ENCODE measurements at places on chromosomes 13 and 19.

GRCh38 chr13:105063676-105064075 is 1471.8 kb downstream of the EFNB2 start:
- DNase-seq, result no peak

- no peak for DNase-seq
Observed at GRCh38 chr19:3154957-3155736, 19.3 kb downstream of the GNA15 start.

DNA sequence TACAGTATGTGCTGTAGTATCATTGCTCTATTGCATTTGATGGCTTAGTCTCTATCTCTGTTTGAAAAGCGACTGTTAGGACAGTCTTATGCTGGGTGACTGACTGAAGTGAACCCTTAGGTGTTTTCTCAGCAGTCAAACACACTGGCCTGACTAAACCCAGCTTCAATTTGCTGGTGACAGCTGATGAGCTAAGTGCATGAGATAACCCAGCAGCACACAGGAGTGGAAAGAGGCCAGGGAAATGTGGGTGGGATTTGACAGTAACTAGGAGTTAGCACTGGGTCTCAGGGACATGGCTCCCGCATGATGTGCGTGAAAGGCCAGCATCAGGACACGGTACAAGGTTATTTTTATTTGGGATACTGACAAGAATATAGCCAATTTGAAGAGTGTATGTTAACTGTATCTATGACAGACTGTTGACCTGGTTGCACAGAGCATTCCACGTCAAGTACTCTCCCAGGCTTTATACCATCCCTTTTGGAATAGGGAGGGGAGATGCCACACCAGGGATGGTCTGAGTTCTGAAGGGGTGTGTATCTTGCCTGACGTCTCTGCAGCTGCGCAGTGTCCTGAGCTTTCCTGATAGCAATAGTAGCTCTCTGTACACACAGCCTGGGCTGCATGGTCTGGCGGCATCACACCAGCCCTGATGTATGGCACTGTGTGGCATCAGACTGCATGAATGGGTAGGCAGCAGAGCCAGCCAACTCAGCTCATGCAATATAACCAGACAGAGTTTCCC is 144.8 kb downstream of the FLT1 start:
- no peak for DNase-seq

- DNase-seq, result no peak
Observed at GRCh38 chr13:110921209-110921608, 6.3 kb upstream of the ANKRD10 start.

- DNase-seq, result no peak
Observed at GRCh38 chr13:64527561-64527960, 2702.6 kb downstream of the PCDH9 start.

DNA sequence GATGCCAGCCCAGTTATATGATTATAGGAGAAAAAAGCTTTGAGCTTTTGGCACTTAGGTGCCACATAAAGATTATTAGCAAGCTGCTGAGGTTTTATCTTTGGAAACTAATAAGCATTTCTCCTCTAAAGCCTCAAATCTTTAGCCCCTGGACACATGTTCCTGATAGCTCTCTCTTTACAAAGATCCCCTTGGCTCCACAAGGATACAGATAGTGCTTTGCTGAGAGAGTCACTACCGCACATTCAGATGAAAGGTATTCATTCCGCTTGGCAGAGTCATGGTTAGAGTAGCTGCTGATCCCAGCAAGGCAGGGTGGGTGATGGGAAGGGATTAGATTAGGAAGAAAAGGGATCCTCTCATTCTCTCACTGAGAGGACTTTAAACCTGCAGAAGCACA is 28.2 kb upstream of the PSG7 start:
- no peak for DNase-seq

DNA sequence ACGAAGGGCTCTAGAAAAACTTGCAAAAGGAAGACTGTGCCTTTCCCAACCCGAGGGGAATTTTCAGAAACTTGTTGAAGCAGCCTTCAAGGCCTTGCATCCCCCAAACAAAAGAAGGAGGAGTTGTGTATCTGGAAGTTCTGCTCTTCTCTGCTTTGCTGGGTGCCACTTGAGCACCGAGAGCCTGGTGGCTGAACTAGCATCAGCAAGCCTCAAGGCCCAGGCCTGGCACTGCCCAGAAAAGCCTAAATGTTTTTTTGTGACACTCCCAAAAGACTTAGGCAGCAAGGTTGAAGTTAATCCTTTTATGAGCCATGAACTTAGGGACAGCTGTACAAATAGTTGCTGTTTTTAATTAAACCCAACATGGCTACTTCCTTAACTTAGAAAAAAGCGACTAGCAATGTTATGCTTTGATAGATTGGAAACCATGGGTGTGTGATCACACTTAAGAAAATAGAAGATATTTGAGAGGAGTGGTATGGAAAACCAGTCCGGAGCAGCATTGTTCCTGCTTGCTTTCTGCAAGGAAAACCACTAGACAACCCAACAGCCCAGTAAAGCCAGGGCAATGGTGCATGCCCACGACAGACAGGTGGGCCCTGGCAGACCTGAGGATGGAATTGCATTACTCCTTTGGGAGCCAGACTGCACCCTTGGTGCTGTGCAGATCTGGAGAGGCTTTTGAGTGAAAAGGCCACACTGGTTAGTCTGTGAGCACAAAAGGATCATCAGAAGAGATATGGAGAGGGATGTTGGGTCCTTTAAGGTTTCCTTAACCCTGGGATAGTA is 788 bp upstream of the DLEU7 start:
- no peak for DNase-seq

DNA sequence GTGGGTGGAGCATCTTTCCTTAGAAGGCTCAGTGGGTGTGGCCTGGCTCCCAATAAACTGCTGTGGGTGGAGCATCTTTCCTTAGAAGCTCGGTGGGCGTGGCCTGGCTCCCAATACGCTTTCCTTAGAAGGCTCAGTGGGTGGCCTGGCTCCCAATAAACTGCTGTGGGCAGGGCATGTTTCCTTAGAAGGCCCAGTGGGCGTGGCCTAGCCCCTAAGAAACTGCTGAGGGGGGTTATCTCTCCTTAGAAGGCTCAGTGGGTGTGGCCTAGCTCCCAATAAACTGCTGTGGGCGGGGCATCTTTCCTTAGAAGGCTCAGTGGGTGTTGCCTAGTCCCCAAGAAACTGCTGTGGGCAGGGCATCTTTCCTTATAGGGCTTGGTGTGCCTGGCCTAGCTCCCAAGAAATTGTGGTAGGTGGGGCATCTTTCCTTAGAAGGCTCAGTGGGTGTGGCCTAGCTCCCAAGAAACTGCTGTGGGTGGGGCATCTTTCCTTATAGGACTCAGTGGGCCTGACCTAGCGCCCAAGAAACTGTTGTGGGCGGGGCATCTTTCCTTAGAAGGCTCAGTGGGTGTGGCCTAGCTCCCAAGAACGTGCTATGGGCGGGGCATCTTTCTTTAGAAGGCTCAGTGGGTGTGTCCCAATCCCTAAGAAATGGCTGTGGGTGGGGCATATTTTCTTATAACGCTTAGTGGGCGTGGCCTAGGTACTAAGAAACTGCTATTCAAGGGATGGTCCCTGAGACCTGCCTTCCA is 10.3 kb downstream of the HSH2D start:
- no peak for DNase-seq

DNA sequence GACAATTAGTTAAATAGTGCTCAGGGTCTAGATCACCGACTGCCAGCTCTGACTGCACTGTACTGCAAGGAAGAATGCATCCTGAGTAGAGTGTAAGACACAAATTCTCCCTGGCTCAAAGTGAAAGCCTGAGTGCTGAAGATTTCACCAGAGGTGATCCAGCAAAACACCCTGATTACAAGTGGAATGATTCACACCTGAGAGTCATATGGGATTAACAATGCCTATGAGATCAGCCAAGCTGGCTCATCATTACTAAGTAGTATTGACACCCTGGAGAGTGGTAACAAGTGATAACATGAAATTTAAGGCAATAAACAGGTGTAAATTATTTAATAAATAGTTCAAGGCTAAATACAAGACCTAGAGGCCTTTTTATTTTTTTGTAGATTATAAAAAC is 403.8 kb upstream of the PRR20A start:
- no peak for DNase-seq

- no peak for DNase-seq
Observed at GRCh38 chr13:111020546-111020945, 94.6 kb upstream of the ARHGEF7 start.

- no peak for DNase-seq
Observed at GRCh38 chr13:31179754-31180153, 18.1 kb upstream of the HSPH1 start.

DNA sequence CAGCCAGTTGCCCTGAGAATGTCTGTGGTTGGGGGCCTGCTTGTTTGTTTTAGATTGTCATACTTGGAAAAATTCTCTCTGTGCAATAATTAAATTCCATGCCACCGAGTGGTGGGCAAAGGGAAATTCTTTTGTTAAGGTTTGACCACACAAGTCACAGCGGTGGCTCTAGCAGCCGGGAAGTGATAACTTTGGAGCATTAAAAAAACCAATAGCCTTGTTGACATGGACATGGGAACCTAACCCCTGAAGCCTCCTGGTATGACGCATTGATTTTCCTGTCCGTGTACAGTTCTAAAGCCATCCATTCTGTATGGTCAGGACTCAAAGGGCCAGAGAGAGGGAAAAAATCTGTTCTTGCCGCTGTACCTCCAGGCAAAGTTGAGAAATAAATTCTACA is 384.9 kb upstream of the ZNF507 start:
- DNase-seq, result no peak

DNA sequence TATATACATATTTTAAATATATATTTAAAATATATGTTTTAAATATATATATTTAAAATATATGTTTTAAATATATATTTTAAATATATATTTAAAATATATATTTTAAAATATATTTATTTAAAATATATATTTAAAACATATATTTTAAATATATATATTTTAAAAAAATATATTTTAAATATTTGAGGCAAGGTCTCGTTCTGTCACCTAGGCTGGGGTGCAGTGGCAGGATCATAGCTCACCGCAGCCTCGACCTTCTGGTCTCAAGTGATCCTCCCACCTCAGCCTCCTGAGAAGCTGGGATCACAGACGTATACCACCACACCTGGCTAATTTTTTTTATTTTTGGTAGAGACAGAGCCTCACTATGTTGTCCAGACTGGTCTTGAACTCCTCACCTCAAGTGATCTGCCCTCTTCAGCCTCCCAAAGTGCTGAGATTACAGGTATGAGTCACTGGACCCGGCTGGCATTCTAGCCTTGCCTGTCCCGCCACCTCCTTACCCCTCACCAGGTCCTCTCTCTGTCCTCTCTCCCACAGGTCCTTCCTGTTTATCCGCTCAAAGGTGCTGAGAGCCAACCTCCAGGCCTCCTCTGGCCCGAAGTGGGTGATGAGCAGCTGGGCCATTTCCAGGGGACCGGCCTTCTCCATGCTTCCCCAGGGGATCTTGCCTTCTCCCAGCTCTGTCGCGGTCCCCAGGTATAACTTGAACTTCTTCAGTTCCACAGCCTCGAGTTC is 564 bp downstream of the NLRP12 start:
- no peak for DNase-seq

GRCh38 chr13:58869566-58869965 is 1238.0 kb downstream of the PCDH17 start:
- no peak for DNase-seq

DNA sequence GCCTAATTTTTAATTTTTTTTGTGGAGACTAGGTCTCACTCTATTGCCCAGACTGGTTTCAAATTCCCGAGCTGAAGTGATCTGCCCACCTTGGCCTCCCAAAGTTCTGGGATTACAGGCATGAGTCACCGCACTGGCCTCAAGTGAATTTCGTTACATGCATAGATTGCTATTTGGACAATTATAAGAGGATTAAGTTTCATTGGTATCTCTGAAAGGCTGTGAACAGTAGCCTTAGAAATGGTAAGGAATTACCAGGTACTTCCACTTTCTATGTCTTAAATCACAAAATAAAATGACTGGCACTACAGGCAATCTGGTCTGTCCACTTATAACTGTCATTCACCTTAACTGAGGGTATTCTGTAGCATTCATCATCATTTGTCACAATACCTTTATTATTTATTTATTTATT is 2.9 kb upstream of the CCDC9 start:
- no peak for DNase-seq

DNA sequence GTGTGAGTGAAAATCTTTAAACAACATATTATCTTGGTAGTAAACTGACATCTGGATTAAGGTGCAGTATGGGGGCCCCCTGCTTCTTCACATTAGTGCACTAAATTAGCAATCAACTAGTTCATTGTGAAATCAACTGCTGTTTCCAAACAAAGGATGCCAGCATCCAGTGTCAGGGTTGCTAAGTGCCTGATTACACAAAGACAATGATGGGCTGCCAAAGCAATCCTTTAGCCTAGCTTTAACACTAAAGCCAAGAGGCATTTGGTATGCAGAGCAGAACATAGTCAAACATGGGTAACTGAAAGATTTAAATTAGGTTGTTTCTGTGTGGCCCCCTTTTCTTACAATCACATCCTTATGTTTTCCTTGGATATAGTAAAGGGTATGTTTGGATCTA is 543.1 kb upstream of the SLITRK5 start:
- DNase-seq, result peak; percentile 17

GRCh38 chr13:46844431-46844830 is 47.5 kb upstream of the ESD start:
- no peak for DNase-seq

DNA sequence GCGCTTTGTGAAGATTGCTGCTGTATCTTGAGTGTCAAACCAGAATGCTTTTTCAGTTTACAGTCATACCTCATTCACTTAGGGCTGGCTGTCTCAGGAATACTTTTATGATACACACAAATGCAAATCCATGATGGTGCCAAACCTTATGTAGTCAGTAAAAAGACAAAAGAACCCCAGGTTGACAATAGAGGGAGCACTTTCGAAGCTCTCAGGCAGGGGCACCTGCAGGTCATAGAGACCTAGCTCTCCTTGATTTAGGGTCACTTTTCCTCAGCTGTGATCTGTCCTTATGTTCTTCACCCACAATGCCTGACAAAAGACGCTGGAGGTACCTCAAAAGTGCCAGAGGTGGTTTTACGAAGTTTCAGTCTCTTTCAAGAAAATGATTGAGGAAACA is 172.2 kb downstream of the DNAJC15 start:
- no peak for DNase-seq

DNA sequence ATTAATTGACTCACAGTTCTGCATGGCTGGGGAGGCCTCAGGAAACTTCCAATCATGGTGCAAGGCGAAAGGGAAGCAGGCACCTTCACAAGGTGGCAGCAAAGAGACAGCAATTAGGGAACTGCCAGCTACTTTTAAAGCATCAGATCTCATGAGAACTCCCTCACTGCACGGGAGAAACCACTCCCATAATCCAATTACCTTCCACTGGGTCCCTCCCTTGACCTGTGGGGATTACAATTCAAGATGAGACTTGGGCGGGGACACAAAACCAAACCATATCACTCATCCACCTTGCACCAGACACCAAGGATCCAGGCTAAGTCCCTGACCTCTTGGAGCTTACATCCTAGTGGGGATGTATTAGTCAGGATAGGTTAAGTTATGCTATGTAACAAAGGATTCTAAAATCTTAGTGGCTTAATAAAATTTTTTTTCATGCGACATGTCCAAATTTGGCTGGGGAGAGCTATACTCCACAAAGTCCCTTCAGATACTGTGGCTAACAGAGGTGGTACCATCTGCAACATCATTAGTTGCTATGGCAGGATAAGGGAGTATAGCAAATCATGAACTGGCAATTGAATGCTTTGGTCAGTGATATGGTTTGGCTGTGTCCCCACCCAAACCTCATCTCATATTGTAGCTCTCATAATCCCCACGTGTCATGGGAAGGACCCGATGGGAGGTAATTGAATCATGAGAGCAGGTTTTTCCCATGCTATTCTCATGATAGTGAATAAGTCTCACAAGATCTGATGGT is 8.3 kb upstream of the FAM187B start:
- no peak for DNase-seq

- DNase-seq, result no peak
Observed at GRCh38 chr19:45952686-45953505, 20.8 kb downstream of the NOVA2 start.

Measured in substantia nigra (tissue), 51 donors.